Vagina (tissue), 2 donors: ENCODE measurements at places on chromosomes 16 and 17. TPM values are rescaled to one million over a fixed set of nuclear protein-coding genes. Genes with fewer than 3 reads are reported as not detected.

DNA sequence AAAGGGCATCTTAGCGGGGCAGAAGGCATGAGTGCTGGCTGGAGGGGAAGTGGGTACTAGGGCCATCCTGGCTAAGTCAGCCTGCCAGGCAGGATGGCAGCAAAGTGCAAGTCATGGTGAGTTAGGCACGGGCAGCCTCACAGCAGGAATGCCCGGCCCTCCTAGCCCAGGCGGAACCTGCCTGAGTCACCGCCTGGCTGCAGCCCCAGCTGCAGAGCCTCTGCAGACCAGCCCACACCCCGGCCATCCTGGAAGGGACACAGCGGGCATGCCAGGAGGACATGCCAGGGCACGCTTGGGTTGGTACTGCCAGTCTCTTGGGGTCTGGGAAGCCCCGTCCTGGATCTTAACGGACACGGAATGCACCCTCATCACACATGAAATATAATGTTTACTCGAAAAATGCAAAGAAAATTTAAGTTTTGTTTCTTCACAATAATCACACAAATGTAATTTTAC lies 5.0 kb upstream of the ALDH3A1 start:
- no peak for DNase-seq

DNA sequence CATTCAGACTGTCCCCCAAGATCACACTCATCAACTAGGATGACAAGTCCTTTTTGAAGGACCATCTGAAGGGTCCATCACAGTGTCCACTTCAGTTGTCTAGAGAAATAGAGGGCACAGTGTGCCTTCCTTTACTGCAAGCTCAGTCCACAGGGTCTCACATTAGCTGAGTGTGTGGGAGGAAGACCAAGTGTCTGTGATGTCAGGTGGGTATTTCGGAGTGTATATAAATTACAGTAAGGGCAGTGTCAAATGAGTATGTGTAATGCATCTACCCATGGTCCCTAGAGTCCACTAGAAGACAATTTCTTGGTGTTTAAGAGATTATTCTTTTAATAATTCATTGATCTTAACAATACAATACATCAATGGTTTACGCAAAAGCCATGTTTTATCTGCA lies 272.2 kb downstream of the CDH13 start:
- no peak for DNase-seq

DNA sequence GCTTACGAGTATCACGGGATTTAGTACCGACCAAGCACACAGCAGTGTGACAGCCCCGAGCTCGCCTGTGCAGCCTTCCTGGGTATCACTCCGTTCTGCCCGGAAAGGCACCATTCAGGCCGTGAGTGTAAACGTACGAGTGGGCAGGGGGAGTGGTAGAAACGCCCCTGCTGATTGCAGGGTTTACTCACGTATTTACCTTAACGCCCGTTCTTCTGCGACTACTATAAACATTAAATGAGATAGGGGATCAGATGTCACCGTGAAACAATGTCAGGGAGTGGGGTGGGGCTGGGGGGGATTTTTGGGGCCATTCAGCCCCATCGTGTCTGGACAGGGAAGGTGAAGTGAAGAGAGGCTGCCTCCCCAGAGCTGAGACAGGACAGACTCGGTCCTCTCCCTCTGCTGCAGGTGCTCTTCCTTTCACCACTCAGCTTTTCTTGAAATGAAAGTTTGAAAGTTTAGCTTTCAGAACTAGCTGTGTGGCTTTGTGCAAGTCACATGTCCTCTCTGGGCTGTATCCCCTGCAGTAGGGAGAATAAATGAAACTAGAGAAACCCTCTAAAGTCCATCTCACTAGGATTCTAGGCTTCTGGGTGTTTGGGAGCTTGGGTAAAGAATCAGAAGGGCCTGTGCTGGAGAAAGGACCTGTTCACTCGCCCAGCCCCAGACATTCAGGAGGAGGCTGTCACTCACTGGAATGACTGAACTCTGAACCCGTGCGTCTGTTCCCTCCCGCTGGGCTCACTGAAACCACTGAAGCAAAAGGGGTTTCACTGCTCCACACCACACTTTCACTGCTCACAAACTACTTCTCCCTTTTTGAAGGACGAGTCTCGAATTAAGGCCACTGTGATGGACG lies 66.7 kb downstream of the RPA1 start:
- DNase-seq: no peak

Gene GINS3
- total RNA-seq: 7.4 TPM

Gene TBC1D3C
- not detected for total RNA-seq

Gene ANKS4B
- total RNA-seq: not detected

Gene HS3ST3B1
- 5.9 TPM for total RNA-seq

Gene GRAPL
- total RNA-seq: not detected
